CD4-positive, alpha-beta T cell treated with Interleukin-2 at 100 ng/mL for 4 hours (primary cell): ENCODE measurements at places on chromosomes 7 and 10.

DNA sequence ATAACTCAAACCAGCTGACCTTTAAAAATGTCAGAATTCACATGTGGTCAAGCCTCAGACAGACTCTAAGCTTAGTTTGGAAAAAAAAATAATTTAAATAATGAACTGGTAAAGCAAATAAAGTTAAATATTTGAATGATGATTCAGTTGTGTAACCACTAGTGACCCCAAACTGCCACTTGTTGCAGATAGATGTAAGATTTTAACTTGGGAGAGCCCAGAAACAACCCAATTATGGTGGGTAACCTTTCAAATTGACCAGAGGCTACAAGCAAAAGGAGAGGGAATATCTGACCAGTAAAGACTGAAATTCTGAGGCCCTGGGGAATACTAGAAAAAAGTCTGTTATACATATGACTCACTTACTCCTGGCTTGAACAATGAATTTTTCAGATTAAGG, 268.1 kb downstream of the HPSE2 start:
- DNase-seq, result no peak

DNA sequence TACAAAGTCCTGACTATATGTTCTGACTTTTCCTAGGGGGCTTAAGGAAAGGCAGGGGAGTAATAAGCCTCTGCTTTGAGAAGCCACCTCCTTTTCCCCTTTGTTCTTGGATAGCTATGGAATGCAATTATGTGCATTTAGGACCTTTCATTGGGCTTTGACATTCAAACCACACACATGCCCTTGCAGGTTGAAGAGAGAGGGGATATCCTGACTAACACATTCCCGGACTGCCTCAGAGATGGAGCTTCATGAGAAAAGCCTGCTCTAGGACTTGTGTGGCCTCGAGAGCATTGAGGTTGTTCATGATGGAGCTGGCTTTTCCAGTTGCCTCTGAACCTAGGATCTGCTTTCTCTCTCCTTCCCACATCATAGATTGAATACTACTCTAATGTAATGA, 694.5 kb downstream of the LRMDA start:
- DNase-seq, result no peak

- no peak for DNase-seq
Measured at GRCh38 chr10:97385565-97385964, 15.6 kb downstream of the RRP12 start.

- no peak for DNase-seq
Measured at GRCh38 chr10:1187151-1187854, 131.1 kb downstream of the WDR37 start.

DNA sequence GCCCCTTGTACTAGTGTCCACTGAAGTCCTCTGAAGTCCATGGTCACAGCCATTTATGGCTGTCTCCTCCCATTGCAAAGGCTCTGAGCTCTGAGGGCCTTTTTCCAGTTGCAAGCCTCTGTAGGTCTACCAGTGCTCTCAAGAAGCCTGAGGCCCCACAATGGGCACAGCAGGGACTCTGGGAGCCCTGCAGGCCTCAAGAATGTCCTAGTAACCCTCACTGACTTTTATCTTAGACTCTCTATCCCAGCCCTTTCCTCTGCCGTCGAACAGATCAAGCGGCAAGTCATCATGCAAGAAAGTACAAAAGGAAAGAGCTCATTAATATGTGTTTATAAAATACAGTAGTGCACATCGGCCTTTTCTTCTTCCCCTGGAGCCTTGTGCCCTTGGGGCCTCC, 23.4 kb downstream of the VWA2 start:
- DNase-seq, result no peak

- DNase-seq, result no peak
Measured at GRCh38 chr7:41404375-41405074, 298.4 kb downstream of the INHBA start.

GRCh38 chr7:27840313-27840712, 100.4 kb downstream of the TAX1BP1 start:
- DNase-seq, result peak; percentile 12

- no peak for DNase-seq
Measured at GRCh38 chr7:149725916-149726315, 47.5 kb downstream of the ZNF467 start.

- no peak for DNase-seq
Measured at GRCh38 chr10:1652151-1652550, 85.2 kb downstream of the ADARB2 start.

GRCh38 chr10:129462257-129462795, 4.7 kb upstream of the MGMT start:
- DNase-seq, result no peak
